ENCODE measurements at places on chromosomes 11 and 22.

DNA sequence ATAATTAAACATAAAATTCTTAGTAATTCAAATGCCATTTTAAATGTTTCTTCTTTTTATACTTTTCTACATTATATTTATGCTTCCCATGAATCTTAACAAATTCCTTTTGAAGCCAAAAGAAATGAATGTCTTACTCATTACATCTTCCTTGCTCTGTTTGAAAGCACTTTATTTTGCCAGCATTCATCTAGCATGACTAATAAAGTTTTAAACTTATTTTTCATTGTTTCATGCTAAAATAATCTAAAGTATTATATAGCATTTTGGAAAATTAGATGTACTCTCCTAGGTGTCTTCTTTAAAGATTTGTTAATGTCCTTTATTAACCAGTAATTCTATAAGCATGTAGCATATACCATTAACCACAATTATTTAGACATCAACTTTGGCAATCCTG is 9.7 kb upstream of the PIWIL4 start:
- DNase-seq, result no peak

GRCh38 chr11:27041141-27041899 is 705 bp downstream of the BBOX1 start:
- DNase-seq, result no peak

DNA sequence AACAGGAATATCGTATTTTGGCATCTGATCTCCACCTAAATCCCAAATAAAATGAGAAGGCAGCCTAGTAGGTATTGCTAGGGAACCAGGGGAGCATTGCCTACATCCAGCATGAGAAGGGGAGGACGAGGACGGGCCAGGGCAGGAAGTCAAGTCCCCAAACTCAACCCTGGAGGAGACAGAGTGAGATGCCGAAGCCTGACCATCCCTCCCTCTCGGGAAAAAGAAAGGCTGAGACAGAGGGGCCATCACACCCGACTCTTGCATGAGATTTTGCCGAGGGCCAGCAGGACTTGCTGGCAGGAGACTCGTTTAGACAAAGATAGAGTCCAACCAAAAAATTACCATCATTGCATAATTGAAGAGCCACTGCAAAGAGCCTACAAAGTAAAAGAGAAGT is 50.2 kb upstream of the SPATA19 start:
- DNase-seq, result no peak

DNA sequence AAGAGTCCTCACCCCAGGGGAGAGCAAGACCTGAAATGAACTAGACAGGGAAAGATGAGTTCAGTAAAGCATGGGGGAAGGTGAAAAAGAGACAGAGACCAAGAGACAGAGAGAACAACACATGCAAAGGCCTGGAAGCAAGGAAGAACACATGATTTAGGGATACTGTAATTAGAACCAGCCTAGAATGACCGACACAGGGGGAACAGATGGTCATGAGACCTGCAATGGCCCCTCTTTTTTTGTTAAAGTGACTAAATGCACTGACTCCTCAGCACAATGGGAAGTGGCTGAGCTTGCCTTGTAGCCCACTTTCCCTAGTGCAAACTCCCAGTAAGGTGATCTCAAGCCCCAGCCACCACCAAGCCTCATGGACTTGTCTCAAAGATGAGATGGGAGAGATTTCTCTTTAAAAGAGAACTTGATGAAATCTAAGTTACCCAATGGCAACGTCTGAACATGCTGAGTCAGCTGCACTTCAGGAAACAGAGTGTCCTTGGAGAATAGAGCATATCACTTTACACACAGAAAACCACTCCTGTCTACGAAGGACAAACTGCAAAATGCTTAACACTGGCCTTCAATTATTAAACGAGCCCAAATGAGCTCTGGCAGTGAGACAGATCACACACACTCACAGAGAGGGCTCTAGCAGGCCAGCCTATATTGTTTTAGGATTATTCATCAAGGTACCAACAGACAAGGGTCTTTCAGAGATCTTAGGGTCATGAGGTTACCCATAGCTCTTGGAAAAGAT is 91.0 kb downstream of the SERGEF start:
- no peak for DNase-seq

GRCh38 chr11:19938866-19939265 is 221.4 kb downstream of the DBX1 start:
- DNase-seq, result no peak

DNA sequence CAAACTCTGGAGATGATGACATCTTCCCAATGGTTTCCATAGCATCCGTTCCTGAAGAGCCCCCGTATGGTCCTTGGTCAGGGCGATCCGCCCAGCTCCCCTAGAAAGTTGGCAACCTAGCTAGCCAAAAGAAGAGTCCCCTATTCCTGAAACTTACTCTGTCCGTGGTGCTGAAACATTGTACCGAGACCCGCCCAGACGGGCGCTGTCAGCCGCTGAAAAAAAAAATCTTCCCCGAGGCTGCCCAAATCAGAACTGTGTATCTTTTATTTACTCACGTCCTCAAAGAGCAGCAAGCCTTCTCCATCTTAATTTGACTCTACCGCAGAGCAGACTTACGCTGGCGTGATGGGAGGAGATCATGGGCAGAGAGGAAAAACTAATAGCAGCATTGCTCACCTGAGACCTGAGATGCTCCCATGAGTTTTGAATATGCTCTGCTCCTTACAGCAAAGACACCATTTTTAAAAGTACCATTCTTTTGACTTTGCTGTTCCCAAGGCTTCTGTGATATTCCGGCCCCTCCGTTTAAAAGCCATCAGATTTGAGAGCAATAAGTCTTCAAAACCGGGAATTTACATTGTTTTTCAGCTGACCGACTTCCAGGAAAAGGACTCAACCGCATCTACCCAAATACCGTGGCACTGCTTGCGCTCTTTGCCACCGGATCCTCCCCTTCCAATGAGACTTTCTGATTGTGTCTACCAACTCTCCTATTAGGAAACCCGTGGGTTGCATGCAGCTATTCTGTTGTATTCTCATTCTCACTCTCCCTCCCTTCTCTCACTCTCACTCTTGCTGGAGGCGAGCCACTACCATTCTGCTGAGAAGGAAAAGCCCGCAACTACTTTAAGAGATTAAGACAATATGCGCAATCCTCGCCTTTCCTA is at the start of gene SLC17A6:
SLC17A6 (plus strand) TSS at position 786 of the 890 bp plus-strand sequence. CDS start 153 bp downstream, outside the sequence.
- DNase-seq, result no peak

DNA sequence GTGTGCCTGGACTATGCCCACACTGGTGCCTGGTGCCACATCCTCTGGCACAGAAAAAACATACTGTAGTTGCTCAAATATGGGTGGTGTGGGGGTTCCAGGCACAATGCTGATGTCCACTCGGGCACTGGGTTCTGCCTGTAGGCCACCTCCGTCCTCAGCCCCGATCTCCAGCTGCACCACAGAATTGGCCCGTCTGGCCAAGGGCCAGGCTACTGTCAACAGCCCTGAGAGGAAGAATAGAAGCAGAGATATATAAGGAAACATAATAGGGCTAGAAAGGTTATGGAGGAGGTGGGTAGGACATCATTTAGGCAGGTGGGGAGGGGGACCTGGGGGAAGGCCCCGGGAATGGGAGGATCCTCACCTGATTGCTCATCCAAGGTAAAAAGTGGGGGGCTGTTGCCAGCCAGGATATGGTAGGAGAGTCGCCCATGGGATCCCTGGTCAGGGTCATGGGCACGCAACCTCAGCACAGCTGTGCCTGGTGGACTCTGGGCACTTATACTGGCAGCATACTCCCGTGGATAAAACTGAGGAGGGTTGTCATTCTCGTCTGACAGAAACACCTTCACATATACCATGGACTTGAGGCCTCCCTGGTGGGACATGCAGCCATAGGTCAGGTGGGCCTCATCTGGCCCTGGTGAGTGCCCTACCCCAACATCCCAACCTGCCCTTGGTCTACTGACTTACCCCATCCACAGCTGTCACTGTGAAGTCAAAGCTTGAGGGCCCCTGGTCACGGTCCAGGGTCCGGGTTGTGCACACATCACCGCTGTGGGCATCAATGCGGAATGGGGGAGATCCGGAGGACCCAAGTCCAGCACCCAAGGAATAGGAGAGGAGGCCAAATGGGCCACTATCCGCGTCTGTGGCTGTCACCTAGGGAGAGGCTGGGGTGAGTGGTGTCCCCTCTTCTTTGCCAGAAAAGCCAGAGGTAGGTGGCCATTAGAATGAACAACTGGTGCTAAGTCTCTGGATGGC is 14.5 kb upstream of the TPP1 start:
- DNase-seq, result no peak

DNA sequence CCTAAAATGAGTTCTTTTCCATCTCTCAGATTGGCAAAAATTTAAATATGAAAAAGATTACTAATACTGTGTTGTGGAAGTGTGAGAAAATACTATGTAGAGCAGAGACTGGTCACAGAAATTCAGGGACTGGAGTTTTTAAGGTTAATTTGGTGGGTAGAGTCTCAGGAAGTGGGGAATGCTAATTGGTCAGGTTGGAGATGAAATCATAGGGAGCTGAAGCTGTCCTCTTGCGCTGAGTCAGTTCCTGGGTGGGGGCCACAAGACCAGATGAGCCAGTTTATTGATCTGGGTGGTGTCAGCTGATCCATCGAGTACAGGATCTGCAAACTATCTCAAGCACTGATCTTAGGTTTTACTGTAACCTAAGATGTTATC is 29.4 kb upstream of the TMEM86A start:
- DNase-seq, result no peak

DNA sequence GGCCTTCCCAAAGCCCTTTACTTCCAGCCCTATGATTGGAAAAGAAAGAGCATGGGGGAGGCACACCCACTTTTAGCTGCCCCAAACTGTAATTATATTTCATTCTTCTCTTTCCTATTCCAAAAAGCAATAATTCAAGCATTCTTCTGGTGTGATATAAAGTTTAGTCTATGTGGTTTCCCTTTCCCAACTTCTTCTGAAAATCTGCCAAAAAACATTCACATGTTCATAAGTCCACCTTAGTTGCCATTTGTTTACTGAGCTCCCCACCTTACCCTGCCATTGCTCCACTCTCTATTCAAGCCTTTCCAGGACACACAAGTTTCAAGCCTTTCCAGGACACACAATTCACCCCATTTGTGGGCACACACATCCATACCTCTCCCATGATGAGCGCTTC is 111.6 kb upstream of the BMAL1 start:
- DNase-seq, result no peak

DNA sequence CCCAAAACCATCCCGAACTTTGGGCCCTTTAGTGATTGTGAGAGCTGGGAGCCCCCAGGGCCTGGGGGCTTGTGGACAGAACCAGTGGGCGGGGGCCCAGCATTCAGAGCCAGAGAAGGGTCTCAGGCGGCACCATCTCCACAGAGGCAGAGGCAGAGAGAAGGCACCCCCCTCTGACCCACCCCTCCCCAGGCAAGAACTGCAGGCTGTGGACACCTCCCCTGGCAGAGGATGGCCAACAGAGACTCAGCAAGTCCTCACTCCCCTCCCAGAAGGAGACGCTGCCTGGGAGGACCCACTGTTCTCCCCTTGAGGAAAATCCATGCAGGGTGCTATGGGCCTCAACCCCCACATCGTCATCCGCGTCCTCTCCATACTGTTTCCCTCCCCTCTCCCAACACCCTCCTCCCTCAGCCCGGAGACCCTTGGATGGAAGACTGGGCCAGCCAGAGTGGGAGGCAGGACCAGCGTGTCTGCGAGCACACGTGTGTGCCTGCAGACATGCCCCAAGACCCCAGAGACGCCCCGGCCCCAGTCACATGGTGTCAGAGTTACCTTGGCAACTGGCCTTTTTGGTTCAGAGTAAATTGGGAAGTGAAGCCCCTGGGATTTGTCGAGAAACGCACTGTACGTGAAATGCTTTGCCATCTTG is 42.6 kb downstream of the KCNC1 start:
- no peak for DNase-seq

GRCh38 chr11:130006929-130007328 is 4.3 kb upstream of the PRDM10 start:
- DNase-seq, result no peak

- no peak for DNase-seq
Measured at GRCh38 chr11:26109658-26110368, 222.1 kb upstream of the ANO3 start.

DNA sequence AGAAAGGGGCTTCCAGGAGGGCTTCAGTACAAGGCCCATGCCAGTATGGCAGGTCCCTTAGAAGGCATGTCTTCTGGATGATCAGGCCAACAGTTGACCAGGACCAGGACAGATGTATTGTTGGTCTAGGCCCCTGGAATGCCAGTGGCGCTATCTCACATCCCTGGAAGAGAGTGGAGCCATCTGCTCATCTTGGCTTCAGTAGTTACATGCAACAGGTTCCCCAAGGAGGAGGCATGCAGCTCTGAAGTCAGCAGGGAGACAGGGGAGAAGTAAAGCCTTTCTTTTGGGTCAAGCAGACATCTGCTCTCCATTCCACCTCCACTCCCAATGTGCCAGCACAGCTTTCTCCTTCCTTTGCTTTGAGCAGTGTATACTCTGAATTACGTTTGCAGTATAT is 244.1 kb downstream of the KIRREL3 start:
- DNase-seq, result no peak

DNA sequence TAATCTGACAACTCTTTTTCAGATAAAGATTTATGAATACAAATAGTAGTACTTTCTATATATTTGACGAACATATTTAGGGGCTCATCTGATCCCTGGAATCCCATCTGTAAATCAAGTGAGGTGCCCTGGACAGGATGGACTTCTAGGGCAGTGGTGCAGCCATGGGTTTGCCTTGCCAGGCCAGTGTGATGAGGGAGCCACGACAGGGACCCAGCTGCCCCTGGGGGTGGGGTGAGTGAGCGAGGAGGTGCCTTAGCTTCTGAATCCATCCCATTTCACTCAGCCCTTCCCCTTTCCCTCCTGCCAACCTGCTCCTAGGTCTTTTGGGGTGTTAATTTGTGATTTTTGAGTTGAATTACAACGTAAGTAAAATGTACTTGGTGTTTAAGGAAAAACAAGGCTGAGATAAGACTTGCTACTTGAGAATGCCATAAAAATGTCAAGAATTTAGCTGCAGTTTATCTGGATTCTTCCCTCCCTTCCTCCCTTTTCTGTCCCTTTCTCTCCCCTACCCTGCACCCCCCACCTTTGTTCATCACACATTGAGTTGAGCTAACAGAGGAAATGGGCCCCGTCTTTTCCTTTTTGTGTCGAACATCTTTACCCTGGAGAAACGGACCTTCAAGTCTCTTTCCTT is 60.8 kb downstream of the PPFIBP2 start:
- DNase-seq, result no peak

GRCh38 chr11:11082646-11083045 is 224.8 kb upstream of the ZBED5 start:
- DNase-seq, result no peak

DNA sequence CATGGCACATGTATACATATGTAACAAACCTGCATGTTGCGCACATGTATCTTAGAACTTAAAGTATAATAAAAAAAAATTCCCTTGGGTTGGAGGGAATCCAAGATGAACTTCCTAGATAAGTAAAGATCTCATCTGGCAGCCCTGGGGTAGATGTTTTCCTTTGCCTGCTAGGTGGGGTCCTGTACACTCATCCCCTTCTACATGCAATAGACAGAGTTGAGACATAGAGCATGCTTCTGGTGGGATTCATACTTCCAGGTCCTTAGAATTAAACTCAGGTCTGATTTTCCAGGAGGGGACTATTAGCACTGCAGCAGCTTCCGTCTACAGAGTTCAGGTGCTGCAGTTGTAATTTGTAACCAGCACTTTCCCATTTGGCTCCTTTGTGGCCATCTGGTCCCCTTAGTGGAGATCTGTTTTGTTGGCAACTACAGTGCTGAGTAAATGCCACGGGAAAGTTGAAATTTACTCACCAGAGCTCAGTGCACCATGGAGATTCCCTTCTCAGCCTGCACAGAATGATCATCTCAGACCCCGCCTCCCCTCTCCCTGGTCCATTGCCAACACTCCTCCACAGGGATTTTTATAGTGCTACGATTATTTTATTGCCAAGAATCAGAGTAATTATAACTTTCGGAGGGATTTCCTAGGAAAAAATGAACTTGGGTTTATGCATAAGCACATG is 220.1 kb upstream of the E2F8 start:
- no peak for DNase-seq

All from activated CD8-positive, alpha-beta memory T cell treated with anti-CD3 and anti-CD28 coated beads, Interleukin-2, amount 50 U/mL, for 48 hours (primary cell).